Ammon's horn (tissue), 1 donor: ENCODE measurements at places on chromosomes 3 and 15.

DNA sequence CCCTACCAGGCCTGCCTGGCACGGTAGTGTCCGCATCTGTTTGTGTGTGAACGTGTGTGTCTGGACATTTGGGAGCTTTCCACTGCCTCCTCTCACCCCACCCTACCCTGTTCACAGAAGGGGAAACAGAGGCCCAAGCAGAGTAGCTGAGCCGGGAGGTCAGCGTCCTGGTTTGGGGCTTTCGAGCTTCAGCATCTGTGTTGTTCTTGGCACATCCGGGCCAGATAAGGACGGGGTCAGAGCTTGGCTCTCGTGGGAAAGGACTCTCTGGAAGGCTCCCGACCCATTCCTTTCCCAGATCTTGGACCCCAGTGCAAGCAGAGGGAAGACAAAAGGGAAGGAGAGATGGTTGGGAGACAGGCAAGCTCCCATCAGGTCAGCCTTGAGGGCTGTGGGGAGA, 6.3 kb upstream of the PTH1R start:
- DNase-seq, result no peak

- peak; percentile 53 for DNase-seq
These were observed 26.0 kb upstream of the MAGEF1 start for GRCh38 chr3:184737641-184738505.

GRCh38 chr3:58334013-58334321, 1.3 kb downstream of the PXK start:
- peak; percentile 89 for DNase-seq

- DNase-seq, result no peak
These were observed 38.3 kb downstream of the GPR176 start for GRCh38 chr15:39881790-39882189.

GRCh38 chr3:81658322-81658997, 103.0 kb downstream of the GBE1 start:
- no peak for DNase-seq

GRCh38 chr15:25724899-25725298, 138.2 kb downstream of the ATP10A start:
- DNase-seq, result no peak
